ENCODE measurements at places on chromosomes 12 and 14.

DNA sequence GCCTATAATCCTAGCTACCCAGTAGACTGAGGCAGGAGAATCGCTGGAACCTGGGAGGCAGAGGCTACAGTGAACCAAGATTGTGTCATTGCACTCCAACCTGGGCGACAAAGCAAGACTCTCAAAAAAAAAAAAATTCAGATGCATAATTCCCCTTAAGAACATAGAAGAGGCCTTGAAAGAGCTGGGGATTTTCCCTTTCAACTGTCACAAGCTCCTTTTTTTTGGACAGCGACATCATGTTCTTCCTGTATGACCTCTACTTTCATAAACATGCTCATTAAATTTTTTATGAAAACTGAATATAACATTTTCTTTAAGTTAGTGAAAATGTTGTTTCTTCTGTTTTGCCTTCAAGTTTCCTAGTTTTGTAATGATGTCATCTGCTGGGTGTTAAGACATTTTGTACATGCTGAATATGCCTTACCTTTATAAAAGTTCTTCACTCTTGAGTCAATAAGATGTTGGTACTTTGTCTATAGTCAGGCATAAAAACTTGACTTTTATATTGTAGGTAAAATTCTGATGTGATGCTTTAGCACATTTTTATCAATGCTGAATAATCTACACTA is 76.0 kb downstream of the PTHLH start:
- DNase-seq: no peak

- no peak for DNase-seq
Measured at GRCh38 chr12:25929142-25929541, 29.3 kb upstream of the RASSF8 start.

DNA sequence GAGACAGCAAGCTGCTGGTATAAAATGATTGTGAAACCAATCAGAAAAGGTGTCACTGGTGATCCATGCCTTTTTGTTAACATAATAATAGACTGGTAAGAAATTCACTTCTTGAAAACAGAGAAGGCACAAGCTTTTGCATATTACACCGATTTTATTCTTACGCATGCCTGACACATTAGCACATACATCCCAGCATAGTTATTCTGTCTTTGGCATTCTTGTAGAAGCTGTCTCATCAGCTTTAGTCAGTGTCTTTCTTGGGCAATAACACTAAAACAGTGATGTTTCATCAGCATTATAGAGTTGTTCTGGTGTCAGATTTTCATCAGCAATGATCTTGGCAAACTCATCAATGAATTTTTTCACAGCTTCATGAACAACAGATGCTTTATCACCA is 283.4 kb upstream of the TMTC1 start:
- no peak for DNase-seq

GRCh38 chr14:100466111-100466856 is 120.9 kb downstream of the BEGAIN start:
- no peak for DNase-seq

GRCh38 chr14:38505221-38505972 is 249.5 kb upstream of the CLEC14A start:
- DNase-seq: no peak

DNA sequence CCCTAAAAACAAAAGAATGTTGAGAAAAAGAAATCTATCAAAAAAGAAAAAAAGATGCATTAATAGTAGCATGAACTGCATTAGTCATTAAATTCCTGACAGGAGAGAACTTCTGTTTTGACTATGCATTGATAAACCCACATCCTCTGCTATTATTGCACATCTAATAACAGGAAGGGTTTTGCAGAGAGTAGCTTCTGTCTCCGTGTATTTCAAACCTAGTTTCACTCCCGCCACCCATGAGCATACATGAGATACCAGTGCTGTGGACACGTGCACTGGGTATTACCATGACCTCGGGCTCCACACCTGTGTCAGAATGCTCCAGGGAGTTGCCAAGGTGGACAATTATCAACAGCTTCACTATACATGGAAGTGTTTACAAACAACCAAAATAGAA is 449.1 kb upstream of the SOX5 start:
- DNase-seq: no peak

- DNase-seq: no peak
Measured at GRCh38 chr12:109797905-109798669, 35.1 kb downstream of the TRPV4 start.

DNA sequence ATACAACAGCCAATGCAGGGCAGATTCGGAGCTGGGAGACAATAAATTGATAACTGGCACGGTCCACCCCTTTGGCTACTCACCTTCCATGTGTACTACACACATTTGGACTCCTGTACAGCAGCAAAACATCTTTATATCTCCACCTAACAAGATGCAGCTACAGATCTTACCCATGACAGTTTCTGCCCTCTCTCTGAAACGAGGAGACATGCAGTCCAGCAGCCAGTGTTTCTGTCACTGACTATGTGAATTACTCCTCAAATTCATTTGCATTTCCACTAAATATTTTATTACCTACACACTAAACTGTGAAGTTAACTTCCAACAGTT is 58.7 kb upstream of the BEGAIN start:
- no peak for DNase-seq

GRCh38 chr14:93375673-93376156 is 28.7 kb downstream of the COX8C start:
- peak; percentile 70 for DNase-seq

- DNase-seq: peak; percentile 71
Measured at GRCh38 chr12:13099066-13099843, 4.2 kb downstream of the GSG1 start.

DNA sequence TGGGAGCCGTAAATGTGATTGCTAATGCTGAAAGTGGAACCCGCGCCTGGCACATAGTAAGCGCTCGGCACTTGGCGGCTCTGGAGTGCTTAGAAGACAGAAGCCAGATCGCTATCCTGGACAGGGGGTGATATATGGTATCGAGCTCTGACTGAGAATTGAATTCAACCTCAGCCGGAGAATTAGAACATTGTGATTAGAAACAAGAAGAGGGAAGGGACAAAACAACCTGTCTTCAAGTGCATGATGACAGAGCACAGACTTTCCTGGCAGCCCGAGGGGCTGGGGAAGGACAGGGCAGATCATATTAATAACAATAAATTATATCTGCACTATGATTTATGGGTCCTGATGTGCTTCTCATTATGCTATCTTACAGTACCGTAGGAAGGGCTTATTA is 66.9 kb upstream of the TBX3 start:
- no peak for DNase-seq

- no peak for DNase-seq
Measured at GRCh38 chr12:80313209-80313608, 130.8 kb upstream of the PTPRQ start.

- DNase-seq: no peak
Measured at GRCh38 chr12:87127272-87127671, 871.1 kb upstream of the MGAT4C start.

DNA sequence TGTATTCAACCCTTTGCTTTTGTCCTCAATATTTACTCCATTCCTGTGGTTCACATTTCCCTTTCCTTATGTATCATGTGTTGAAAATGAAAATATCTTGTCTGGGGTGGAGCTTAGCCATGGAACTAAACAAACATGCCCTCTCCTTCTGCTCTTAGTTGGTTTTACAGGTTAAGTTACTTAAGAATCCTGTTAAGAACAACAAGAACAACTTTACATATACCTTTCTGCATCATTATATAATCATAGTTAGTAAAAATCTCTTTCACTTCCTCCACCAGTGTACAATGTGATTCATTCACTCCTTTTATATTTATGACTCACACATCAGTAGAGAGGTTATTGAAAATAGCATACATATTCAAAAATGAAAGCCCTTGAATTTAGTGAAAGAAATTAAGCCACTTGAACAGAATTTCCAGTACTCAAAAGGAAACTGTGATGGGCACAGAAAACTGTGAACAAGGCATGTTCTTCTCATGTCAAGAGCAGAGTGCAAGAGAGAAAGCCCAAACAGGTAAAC is 307.7 kb downstream of the CCDC91 start:
- DNase-seq: no peak

DNA sequence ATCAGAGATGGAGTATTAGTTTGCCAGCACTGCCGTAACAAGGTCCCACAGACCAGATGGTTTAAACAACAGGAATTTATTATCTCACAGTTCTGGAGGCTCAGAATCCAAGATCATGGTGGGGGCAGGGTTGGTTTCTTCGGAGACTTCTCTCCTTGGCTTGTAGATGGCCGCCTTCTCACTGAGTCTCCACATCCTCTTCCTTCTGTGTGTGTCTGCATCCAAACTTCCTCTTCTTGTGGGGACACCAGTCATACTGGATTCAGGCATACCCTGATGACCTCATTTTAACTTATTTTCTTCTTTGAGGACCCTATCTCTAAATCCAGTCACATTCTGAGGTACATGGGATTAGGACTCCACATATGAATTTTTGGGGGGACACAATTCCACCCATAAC is 455.5 kb downstream of the RGS6 start:
- no peak for DNase-seq

DNA sequence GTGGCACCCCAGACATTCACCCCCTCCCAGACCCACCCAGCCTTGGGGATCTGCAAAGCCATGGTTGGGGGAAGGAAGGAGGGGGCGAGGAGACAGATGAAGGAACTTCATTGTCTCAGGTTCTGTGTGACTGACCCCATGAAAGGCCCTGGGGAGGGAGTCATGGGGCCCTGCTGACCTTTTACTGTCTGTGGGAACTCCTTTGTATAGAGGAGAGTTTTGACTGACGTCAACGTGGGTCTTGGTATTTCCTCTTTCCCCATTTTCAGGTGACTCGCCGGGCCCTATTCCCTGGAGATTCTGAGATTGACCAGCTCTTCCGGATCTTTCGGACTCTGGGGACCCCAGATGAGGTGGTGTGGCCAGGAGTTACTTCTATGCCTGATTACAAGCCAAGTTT is 3.1 kb upstream of the RAB5B start:
- no peak for DNase-seq

GRCh38 chr12:62697893-62698292 is 231.3 kb downstream of the MON2 start:
- DNase-seq: no peak

- no peak for DNase-seq
Measured at GRCh38 chr14:32432813-32433538, 103.9 kb downstream of the AKAP6 start.

DNA sequence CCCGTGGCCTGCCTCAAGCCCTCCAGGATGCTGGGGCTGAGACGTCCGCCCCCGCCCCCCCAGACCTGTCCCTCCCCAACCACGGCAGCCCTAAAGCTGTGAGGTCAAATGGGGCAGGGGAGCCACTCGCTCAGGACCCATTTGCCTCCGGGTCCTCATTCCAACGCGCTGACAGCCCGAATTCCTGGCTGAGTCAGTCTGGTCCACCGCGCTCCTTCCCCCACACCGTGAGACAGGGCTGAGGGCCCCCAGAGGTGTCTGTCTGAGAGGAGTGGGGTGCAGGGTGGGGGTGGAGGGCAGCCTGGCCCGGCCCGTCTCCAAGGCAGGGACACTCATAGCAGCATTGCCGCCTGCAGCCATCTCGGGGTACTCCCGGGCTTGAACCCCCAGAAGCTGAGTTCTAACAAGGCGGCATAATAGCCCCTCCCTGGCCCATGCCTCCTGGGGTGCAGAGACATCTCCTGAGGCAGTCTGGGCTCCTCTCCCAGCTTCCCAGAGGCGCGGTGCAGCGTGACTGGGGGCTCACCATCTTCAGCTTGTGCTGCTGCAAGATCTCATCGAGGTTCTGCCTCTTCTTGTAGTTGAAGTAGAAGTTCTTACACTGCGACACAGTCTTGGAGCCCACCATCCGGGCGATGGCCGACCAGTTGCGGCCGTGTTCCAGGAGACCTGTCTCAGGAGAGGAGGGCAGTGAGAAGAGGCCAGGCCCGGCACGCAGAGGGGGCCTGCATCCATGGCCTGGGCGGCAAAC is 90.5 kb downstream of the RFLNA start:
- no peak for DNase-seq
